Psoas muscle (tissue), 8 donors: ENCODE measurements at places on chromosomes 16 and 17. TPM values are rescaled to one million over a fixed set of nuclear protein-coding genes. Genes with fewer than 3 reads are reported as not detected.

CES3 gene
- 11.8 TPM for total RNA-seq

CTRB1 gene
- total RNA-seq, result 1.2 TPM

SCIMP gene
- total RNA-seq, result 0.47 TPM

CBFA2T3 gene
- 4.7 TPM for total RNA-seq

MARCHF10 gene
- total RNA-seq, result not detected

SOX15 gene
- total RNA-seq, result 0.22 TPM

KCTD19 gene
- not detected for total RNA-seq

EPX gene
- total RNA-seq, result 0.12 TPM

SP2 gene
- total RNA-seq, result 16.1 TPM
